ENCODE measurements at places on chromosomes 6 and 20.

DNA sequence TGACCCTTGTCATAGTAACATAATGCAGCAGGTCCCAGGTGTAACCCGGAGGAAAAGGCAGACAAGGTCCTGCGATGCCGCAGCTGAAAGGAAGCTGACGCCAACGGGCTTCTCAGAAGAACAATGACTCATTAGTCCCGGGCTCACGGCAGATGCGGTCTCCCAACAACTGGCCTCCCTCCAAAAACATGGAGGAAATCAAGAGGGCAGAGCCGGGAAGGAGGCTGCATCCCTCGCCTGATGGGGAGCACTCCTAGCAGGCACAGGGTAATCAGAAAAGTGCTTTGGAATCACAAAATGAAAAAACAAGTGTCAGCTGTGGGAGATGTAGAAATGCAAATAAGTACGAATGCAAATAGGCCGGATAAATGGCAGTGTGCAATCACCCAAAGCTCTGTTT lies 165.2 kb upstream of the AGPAT4 start:
- DNase-seq, result peak; percentile 91

DNA sequence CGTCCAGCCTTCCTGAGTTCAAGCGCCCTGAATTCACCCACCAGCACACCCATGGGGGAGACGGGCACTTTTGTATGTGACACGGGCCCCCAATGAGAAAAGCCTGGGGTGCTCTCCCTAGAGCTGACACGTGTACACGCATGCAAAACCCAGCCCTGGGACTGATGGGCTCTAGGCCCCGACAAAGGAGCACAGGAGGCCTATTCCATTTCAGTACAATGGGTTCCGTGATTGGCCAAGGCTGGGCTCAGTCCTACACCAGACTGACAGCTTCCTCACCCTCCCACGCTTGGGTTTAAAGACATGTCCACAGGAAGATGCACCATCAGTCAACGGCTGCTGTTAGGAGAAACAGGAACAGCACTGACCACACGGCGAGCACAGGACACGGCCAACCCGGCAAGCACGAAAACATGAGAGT lies 8.8 kb downstream of the ZBTB46 start:
- peak; percentile 22 for DNase-seq

DNA sequence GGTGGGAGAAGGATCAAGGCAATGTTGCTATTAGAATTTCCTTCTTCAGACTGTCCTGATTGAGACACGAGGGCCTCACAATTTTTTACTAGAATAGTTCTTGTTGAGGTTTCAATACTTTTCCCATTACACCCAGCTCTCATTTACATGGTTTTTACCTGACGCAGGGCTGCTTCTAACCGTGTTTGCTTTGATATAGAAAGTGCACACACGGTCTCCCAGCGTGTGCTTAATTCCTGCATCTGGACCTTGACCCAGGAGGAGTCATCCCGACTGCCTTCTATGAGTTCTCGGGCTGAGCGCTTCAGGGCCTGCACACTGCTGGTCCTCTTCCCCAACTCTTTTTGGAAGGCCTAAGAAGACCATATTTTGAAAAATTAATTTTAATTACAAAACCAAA lies 160.2 kb downstream of the DST start:
- DNase-seq, result no peak

- DNase-seq, result no peak
Observed at GRCh38 chr6:150835620-150836019, 29.9 kb upstream of the MTHFD1L start.

GRCh38 chr6:108407904-108408827 lies 113.3 kb downstream of the AFG1L start:
- no peak for DNase-seq

All from dermis microvascular lymphatic vessel endothelial cell (primary cell).